Large intestine (tissue), 12 donors: ENCODE measurements at places on chromosomes 4 and X. TPM values are rescaled to one million over a fixed set of nuclear protein-coding genes. Genes with fewer than 3 reads are reported as not detected.

SPACA5 gene
- polyA plus RNA-seq, result not detected

ZFP92 gene
- polyA plus RNA-seq, result 5.0 TPM

RPS6KA6 gene
- 8.2 TPM for polyA plus RNA-seq

HS3ST1 gene
- polyA plus RNA-seq, result 1.4 TPM

OPRPN gene
- not detected for polyA plus RNA-seq

IDS gene
- 45.0 TPM for polyA plus RNA-seq

NLRP2B gene
- 0.03 TPM for polyA plus RNA-seq

MYOZ2 gene
- 0.63 TPM for polyA plus RNA-seq

UGT2B15 gene
- polyA plus RNA-seq, result 29.6 TPM

HPGD gene
- 57.7 TPM for polyA plus RNA-seq

FRMPD3 gene
- 0.30 TPM for polyA plus RNA-seq

TMPRSS11B gene
- polyA plus RNA-seq, result 0.03 TPM

DTHD1 gene
- polyA plus RNA-seq, result 0.16 TPM

ZNF141 gene
- polyA plus RNA-seq, result 25.1 TPM

SLC7A11 gene
- 0.96 TPM for polyA plus RNA-seq

DGKK gene
- polyA plus RNA-seq, result 0.09 TPM

- DNase-seq, result no peak
Measured at GRCh38 chrX:4936315-4936714, 1222.9 kb upstream of the PRKX start.

- DNase-seq, result no peak
Measured at GRCh38 chr4:28948501-28948900, 1771.7 kb upstream of the PCDH7 start.

- no peak for DNase-seq
Measured at GRCh38 chr4:183485411-183486160, 19.3 kb upstream of the ING2 start.

DNA sequence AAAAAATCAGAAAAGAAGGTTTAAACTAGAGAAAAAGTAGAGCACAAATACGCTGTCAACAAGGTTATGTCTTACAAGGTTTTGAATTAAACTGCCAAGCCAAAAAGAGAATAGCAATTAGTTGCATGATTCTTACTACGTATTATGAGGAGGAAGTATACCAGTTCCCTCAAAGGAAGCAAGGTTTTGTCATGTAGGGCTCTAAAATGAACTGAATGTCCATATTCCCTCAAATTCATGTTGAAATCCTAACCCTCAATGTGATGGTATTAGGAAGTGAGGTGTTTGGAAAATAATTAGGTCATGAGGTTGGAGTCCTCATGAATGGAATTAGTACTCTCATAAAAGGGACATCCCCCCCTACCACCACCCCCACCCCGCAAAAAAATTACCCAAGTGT lies 201.0 kb downstream of the FBXW7 start:
- no peak for DNase-seq

DNA sequence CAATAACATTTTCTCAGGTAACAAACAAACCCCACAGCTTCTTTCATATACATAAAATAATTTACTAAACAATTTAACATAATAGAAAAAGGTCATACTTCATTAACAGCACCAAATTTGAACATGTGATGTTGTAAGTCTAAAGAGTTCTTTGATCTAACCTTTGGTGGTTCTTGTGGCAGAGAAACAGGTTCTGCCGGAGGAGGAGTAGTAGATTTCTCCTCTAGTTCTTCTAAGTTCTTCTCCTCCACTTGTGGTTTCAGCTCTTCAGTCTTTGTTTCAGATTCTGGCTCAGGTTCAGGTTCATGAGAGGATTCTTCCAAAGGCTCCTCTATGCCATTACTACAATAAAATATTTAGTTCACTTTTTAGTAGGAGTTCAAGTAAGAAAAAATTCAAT lies 18.3 kb downstream of the G3BP2 start:
- DNase-seq, result no peak

DNA sequence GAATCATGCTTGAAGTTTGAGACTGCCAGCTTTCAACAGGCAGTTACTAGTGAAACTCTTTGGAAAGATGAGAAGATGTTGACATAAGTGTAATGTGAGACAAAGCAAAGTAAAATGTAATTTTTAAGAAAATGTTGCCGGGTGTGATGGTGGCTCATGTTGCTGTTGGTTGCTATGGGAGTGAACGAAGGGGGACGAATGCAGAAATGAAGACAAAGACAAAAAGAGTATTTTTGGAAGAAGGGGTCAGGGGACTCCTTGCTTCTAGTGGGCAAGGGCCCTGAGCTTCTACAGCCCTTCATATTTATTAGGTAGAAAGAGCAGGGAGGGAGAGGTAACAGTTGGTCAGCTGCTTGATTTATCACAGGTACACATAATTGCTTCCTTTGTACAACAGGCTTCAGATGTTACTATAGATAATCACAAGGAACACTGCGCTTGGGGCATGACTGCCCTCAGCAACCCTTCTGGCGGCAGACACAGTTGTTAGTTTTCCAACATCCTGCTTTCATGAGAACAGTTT lies 11.9 kb upstream of the UGDH start:
- no peak for DNase-seq

GRCh38 chr4:144557404-144557803 lies 88.6 kb upstream of the HHIP start:
- DNase-seq, result no peak

DNA sequence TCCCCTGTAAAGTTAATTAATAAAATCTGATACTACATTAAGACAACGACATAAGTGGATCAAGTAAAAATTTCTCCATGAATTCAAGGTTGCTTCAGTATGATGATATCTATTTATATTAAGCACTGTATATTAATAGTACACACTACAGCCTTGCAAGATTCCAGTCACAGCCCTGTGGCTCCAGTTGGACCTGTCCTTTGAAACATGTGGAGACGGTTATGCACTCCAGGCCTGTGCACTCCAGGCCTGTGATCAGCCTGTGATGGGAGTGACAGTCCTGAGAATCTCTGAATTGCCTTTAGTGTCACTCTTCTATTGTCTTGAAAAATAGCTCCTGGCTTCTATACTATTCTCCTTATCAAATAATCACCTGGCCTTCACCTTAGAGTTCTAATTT lies 981.1 kb upstream of the AGA start:
- DNase-seq, result no peak

GRCh38 chrX:66017659-66018170 lies 22.2 kb downstream of the VSIG4 start:
- DNase-seq, result no peak
